ENCODE measurements at places on chromosomes 16 and 17.

- DNase-seq, result peak; percentile 96
These were observed 4.3 kb upstream of the TLCD2 start for GRCh38 chr17:1714427-1714979.

DNA sequence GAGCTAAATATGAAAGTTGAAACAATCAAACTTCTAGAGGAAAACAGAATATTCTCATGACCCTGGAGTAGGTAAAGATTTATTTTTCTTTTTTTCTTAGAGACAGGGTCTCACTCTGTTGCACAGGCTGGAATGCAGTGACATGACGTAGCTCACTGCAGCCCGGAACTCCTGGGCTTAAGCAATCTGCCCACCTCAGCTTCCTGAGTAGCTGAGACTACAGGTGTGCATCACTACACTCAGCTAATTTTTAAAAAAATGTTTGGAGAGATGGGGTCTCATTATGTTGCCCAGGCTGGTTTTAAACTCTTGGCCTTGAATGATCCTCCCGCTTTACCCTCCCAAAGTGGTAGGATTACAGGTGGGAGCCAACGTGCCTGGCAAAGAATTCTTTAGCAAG is 15.5 kb downstream of the IKZF3 start:
- no peak for DNase-seq

DNA sequence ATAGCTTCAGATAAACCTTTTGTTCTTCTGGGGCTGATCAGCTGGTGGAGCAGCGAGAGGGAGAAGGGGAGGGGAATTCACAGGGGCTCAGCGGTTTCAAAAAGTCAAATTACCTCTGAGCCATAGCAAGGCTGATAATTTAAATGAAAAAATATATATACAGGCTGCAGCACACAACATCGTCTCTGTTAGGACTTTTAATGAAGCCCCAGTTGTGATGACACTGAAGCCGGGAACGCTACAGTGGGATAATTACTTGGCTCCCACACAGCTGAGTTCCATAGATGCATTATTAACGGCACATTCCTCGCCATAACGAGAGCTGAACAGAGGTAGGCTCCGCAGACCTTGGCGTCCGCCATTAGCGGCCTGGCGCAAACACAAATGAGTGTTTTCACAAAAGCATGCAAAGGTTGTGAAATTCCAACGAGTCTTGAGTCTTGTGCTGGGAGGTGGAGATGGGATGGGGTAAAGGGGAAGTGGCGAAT is 216.0 kb downstream of the C16orf78 start:
- DNase-seq, result no peak

DNA sequence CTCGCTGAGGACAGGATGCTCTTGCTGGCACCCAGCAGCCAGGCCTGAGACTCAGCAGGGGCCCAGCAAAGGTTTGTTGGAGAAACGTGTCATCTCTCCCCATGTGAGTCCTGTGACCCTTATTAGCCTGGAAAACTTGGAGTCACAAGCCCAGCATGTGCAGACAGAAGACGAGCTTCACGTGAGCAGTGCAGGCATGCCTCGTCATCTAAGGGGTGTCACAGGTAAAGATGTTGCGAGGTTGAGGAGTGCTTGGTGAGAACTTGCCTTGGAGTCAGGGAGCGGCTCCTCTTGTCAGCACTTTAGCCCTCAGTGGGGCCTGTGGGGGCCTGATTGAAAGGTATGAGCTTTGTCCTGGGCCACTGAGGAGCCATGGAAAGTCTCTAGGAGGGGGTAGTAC is 2.1 kb upstream of the CTRL start:
- no peak for DNase-seq

DNA sequence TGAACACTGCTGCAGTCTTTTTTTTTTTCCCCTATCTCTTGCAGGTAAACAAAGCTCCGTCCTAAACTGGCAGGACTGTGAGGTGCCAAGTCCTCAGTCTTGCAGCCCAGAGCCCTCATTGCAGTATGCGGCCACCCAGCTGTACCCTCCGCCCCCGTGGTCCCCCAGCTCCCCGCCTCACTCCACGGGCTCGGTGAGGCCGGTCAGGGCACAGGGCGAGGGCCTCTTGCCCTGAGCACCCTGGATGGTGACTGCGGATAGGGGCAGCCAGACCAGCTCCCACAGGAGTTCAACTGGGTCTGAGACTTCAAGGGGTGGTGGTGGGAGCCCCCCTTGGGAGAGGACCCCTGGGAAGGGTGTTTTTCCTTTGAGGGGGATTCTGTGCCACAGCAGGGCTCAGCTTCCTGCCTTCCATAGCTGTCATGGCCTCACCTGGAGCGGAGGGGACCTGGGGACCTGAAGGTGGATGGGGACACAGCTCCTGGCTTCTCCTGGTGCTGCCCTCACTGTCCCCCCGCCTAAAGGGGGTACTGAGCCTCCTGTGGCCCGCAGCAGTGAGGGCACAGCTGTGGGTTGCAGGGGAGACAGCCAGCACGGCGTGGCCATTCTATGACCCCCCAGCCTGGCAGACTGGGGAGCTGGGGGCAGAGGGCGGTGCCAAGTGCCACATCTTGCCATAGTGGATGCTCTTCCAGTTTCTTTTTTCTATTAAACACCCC is 13.8 kb downstream of the IL34 start:
- no peak for DNase-seq

GRCh38 chr17:7423679-7424078 is 1.7 kb upstream of the SPEM2 start:
- no peak for DNase-seq

GRCh38 chr16:31002862-31003341 is 7.5 kb downstream of the STX1B start:
- no peak for DNase-seq

DNA sequence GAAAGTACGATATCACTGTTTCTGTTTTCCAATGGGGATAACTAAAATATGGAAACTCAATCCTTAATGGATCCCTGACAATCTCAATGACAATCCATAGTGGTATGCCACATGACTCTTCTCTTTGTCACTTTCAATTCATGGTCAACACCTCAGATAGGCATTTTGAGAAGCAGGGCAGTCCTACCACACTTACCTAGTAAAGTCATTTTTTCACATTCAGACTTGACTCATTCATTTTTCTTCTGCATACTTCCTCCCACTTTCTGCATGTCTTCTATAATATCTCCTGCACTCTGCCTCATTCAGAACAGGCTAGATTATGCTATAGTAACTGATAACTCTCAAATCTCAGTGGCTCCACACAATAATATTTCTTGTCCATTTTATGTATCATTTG is 117.5 kb downstream of the FTO start:
- peak; percentile 44 for DNase-seq

DNA sequence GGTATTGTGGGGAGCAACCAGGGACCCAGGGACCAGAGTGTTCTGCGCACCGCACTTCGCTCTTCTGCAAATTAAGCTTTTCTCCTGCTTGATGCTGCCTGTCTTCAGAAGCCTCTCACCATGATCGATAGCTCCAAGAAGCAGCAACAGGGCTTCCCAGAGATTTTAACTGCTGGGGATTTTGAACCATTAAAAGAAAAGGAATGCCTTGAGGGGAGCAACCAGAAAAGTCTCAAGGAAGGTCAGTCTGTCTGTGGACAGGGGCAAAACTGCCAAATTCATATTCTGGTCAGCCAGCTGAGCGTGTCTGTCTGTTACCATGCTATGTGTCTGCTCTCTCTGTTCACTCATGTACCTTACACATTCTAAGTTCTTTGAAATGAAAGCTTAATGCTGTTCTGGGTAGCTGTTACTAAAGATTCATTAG is 115.7 kb downstream of the MRTFB start:
- no peak for DNase-seq

DNA sequence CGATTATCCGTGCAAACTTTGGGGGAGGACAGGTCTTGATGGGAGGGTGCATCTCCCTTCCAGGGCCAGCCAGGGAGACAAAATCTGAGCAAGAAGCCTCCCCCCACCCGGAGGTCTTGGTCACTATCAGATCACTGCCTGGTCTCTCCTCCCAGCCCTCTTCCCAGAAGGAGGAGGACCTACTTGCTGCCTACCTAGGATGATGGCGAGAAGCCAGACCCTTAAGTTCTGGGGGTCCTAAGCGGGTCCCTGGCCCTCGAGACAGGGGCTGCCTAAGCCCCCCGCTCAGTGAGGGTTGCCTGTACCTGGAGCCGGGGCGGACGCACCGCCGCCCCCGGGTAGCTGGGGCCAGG is 4.6 kb downstream of the TSPOAP1 start:
- no peak for DNase-seq

DNA sequence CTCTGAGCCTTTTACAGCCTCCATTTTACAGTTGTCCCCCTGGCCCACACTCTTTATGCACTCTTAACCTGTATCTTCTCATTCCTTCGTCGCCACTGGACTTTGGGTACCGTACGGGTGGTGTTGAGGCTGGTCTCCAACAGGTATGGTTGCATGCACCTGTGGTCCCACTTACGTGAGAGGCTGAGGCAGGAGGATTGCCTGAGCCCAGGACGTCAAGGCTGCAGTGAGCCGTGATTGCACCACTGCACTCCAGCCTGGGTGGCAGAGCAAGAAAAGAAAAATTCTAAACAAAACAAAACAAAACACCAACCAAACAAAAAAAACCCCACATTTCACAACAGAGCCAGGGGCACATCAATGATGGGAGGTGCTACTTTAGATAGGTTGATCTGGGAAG is 14.4 kb upstream of the TMEM98 start:
- DNase-seq, result no peak

GRCh38 chr16:56022818-56023217 is 147.6 kb upstream of the CES5A start:
- no peak for DNase-seq

- no peak for DNase-seq
These were observed 3.3 kb downstream of the DECR2 start for GRCh38 chr16:404971-405486.

- DNase-seq, result no peak
These were observed 20.1 kb downstream of the NDEL1 start for GRCh38 chr17:8455665-8456209.

GRCh38 chr17:70144260-70144846 is 25.0 kb upstream of the KCNJ2 start:
- peak; percentile 35 for DNase-seq

GRCh38 chr17:72336026-72336803 is 215.4 kb downstream of the SOX9 start:
- no peak for DNase-seq

GRCh38 chr17:49566668-49567071 is 9.0 kb upstream of the NXPH3 start:
- no peak for DNase-seq
